ENCODE measurements at places on chromosomes 12 and 14. TPM values are rescaled to one million over a fixed set of nuclear protein-coding genes. Genes with fewer than 3 reads are reported as not detected.

- no peak for DNase-seq
- no peak overlapping the region for H3K4me3 ChIP-seq
- H3K27me3 ChIP-seq: no peaks in the 10 kb centered on the region
- no peaks in the 10 kb centered on the region for H3K4me1 ChIP-seq
- no peaks in the 10 kb centered on the region for H3K36me3 ChIP-seq
These were observed 16.0 kb downstream of the AMDHD1 start for GRCh38 chr12:95959107-95959506.

GRCh38 chr12:28355161-28355560 is 164.9 kb downstream of the CCDC91 start:
- H3K4me3 ChIP-seq: no peak overlapping the region
- H3K27ac ChIP-seq: no peak overlapping the region
- peaks cover 8% of the 10 kb centered on the region for H3K36me3 ChIP-seq
- no peaks in the 10 kb centered on the region for H3K27me3 ChIP-seq

DNA sequence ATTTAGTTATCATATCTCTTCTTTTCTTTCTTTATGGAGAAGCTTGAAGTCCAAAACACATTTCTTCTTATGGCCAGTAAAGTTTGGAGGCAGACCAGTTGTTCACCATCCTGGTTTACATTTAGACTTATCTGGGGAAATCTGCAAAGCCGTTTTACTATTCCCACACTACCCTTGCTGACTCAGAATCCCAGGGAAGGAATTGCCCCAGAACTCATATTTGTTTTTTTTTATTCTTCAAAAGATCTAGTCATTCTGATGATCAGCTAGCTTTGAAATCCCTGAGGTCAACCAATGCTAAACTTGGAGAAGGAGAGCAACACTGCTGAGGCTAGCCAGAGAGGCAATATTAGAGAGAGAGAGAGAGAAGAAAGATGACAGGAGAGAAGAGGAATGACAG is 12.3 kb upstream of the LMO3 start:
- H3K4me1 ChIP-seq: no peaks in the 10 kb centered on the region
- no peaks in the 10 kb centered on the region for H3K36me3 ChIP-seq
- no peak for DNase-seq
- no peak overlapping the region for H3K27ac ChIP-seq

SDS gene
- not detected for total RNA-seq

PLBD1 gene
- not detected for total RNA-seq

KLHL28 gene
- 16.7 TPM for total RNA-seq

- H3K36me3 ChIP-seq: no peaks in the 10 kb centered on the region
- H3K27ac ChIP-seq: no peak overlapping the region
These were observed 262.3 kb upstream of the GRIP1 start for GRCh38 chr12:66941150-66941549.

DNA sequence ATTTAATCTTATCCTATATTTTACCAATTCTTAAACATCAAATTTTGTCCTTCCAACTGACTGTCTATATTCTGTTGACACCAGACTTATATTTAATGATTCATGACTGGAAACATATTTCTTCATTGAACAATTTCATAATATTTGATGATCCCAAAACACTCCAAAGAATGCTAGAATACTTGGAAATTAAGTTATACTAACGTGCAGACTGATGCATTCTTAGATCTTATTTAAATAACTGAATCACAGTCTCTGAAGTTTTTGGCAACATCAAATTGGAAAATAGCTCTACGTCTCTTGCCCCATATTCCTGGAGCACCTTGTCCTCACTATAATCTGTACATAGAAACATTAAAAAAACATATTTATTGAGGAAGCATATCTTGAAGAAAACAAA is 127.4 kb downstream of the HMGA2 start:
- H3K27ac ChIP-seq: no peak overlapping the region
- H3K27me3 ChIP-seq: peaks cover 42% of the 10 kb centered on the region
- no peaks in the 10 kb centered on the region for H3K36me3 ChIP-seq
- peaks cover 14% of the 10 kb centered on the region for H3K4me1 ChIP-seq
